ENCODE measurements at places on chromosomes 13 and 19.

GRCh38 chr19:55340784-55341147 lies 1.1 kb downstream of the KMT5C start:
- DNase-seq: no peak

DNA sequence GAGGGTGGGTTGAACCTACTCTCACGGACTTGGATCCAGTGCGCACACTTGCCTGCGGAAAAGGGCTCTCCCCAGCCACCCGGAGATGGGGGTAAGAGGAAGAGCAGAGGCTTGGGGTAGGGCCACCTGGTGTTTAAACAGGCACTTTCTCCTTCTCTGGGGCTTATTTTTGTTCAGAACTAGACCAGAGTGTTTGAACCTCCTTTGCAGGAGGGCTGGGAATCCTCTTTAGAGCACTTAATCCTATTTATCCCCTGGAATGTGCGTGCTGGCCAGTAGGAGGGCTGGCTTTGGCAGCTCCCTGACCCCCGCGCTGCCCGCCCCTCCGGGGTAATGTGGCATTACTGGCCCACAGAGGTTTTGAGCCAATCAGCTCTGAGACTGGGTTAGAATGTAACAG lies 2.0 kb downstream of the RGS9BP start:
- no peak for DNase-seq

- no peak for DNase-seq
These were observed 8.3 kb upstream of the CRX start for GRCh38 chr19:47813304-47813994.

- no peak for DNase-seq
These were observed 4.7 kb upstream of the PTGIR start for GRCh38 chr19:46629546-46630025.

DNA sequence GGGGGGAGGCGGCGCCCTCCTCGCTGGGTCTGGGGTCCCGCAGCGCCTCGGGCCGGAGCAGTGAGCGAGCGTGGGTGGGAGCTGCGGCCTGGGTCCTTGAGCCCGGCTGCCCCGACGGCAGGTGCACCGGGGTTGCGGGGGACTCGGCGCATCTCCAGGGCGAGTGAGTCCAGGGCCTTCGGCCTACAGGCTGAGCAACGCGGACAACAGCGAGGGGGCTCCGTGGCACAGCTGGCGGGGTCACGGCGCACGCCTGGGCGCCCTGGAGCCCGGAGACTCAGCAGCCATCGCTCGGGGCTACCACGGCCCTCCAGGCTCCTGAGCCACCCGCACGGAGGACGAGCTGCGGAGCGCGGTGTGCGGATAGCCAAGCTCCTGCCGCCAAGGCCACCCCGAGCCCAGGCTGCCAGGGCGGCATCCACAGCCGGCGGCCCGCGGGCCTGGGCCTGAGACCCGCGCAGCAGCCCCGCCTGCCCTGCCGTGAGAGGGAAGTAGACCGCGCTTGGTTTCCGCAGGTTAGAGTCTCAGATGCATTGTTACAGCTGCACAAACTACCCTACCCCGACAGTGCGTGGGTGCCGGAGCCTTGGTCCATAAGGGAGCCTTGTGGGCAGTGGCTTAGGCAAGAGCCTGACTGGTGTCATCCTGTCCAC lies 253.9 kb upstream of the SGCG start:
- DNase-seq: no peak

DNA sequence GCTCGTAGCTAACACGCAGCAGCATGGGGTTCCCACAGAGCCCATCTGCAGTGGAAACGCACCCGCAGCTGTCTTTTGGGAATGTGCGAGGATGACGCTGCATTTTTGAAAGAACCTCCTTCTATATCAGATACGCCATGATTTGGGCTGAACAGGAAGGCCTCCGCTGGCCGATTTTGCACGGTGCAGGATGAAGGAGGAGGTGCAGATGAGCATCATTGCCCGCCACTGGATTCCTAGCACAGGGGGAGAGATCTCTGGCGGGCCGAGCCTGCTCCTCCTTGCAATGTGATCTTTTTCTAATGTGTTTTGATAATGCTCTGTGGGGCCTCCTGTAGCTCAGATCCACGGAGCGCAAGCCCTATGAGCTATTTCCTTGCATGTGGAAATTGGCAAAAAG lies 55.5 kb downstream of the EFNB2 start:
- no peak for DNase-seq

GRCh38 chr13:49580980-49581680 lies 4.2 kb downstream of the RCBTB1 start:
- DNase-seq: no peak

- DNase-seq: no peak
These were observed 101.3 kb downstream of the GNG7 start for GRCh38 chr19:2600914-2601870.

DNA sequence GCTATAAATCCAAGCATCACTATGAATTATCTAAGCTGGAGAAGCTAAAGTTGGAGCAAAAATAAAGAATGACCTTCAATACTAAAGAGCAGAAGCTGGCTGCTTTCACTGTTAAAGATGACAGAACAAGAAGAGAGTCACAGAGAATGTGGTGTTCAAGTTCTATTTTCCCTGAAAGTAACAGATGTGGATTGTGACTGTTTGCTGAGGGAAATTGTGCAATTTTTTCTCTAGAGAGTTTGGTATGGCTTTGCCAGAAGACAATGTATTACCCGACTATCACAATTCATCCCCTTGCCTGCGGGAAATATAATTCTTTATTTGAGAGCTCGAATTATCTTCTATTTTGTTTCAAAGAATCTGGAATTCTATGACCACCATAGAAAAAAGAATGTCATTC lies 83.1 kb downstream of the TNFSF13B start:
- no peak for DNase-seq

- no peak for DNase-seq
These were observed 74.2 kb downstream of the CDK8 start for GRCh38 chr13:26327940-26328725.

DNA sequence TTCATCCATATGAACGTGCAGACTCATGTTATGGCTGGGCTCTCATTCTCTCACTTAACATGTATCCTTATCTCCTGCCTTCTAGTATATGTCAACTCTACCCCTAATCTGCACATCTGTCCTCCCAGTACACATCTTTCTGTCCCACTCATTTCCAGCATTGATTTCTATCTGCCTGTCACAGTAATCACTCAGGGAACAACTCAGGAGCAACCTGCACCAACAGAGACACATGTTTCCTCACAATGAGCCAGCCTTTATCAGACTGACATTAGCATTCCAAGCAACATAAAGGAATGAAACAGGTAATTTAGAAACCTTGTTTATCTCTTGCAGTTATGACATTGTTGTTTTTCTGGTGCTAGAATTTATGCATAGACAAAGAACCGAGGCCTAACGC lies 17.6 kb upstream of the SLC7A1 start:
- DNase-seq: no peak

DNA sequence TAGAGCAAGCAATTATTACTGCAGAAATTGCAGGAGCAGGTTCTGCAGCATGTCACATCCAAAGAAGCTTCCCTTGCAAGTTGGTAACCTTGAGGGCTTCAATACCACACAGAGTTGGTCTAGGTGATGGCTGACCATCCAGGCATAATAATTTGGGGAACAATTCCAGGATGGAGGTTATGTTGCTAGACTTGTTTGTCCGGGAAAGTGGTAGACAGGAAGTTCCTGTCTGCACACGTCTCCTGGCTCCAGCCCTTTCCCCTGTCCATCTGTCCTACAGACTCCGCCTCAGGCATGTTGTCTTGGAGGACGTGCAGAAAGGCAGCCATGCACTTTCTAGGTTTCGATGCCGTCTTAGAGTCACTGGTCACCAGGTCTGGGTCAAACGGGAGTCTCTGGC lies 26.0 kb downstream of the DPRX start:
- no peak for DNase-seq

DNA sequence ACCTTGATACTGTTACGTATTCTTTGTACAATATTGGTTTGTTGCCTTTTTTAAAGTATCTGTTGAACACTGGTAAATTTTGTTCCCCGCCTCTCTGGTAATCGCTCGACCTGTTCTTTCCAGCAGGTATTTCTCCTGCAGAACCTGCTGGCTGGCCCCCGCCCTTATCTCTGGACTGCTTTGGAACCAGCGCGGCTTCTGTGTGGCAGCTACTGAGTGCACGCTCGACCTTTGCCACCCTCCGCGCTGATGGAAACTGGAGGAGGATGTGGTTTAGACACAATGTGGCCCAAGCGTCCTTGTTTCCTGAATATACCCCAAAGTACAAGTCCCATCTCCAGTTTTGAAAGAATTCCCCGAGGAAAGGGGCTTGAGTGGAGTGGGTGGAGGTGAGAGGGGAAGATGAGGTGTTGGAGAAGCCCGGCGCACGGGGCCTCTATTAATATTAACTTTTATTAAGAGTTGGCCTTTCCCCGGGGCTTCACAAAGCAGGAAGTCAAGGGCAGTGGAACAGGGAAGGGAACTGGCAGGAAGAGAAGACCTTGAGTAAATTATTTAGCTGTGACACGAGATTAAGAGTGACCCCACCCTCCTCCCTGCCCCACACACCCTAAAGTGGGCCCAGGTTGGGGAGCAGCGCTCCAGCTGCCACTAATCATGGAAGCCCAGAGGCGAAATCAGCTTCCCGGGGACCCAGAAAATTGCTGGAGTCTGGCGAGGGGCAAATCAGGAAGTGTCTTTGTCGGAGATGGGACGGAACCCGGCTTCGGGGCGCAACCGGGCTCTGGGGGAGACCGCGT lies 16.0 kb downstream of the CDX2 start:
- DNase-seq: no peak

DNA sequence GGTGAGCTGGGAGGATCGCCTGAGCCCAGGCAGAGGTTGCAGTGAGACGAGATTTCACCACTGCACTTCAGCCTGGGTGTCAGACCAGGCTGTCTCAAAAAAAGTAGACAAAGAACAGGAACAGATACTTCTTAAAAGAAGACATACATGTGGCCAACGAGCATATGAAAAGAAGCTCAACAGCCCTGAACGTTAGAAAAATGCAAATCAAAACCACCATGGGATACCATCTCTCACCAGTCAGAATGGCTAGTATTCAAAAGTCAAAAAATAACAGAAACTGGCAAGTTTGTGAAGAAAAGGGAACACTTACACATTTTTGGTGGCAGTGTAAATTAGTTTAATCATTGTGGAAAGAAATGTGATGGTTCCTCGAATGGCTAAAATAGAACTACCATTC lies 3.0 kb upstream of the LGALS14 start:
- DNase-seq: no peak

GRCh38 chr13:19179916-19180315 lies 1.7 kb downstream of the TUBA3C start:
- no peak for DNase-seq

- DNase-seq: no peak
These were observed 1.3 kb downstream of the ALG5 start for GRCh38 chr13:36997716-36998427.

- no peak for DNase-seq
These were observed 65.1 kb downstream of the KCNRG start for GRCh38 chr13:50080203-50080910.

DNA sequence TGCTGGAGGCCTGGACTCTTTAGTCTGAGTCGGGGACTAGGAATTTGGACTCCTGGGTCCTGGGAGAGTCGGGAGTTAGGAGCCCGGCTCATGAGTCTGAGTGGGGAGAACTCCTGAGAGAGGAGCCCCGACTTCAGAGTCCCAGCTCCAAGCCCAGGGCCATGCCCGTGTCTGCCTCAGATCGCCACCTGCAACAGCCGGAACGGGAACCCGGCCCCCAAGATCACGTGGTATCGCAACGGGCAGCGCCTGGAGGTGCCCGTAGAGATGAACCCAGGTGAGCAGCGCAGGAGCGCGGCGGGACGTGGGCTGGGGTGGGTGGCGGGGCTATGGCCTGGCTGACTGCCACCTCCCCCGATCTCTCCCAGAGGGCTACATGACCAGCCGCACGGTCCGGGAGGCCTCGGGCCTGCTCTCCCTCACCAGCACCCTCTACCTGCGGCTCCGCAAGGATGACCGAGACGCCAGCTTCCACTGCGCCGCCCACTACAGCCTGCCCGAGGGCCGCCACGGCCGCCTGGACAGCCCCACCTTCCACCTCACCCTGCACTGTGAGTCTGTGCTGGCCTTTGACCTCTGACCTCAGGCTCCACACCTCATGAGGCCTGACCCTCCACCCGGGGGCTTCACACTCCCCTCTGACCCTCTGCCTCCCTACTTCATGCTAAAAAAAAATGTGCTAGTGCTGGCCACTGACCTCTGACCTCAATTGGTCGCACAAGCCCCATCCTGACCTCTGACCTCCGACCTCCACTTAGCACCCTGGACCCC lies 4.4 kb downstream of the BCAM start:
- no peak for DNase-seq

- no peak for DNase-seq
These were observed 238.6 kb downstream of the POU4F1 start for GRCh38 chr13:78364711-78365110.

- no peak for DNase-seq
These were observed 5.5 kb upstream of the KCTD4 start for GRCh38 chr13:45206340-45206739.

DNA sequence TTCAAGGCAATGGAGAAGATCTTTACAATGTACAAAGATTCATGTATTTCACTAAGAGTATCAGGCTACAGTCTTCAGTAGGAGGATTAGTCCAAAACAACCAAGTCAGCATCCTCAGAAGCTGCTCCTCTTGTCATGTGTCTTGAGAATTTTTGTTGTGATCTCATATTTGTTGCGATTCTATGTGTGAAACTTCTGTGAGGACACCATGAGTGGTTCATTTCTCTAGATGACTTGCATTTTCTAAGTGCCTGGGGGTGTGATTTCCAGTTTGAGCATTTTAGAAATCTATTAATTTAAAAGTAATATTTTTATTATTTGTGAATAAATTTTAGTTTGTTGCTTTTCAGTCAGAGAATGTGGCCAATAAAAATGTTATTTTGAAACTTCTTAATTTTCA lies 94.5 kb downstream of the RAP2A start:
- no peak for DNase-seq

DNA sequence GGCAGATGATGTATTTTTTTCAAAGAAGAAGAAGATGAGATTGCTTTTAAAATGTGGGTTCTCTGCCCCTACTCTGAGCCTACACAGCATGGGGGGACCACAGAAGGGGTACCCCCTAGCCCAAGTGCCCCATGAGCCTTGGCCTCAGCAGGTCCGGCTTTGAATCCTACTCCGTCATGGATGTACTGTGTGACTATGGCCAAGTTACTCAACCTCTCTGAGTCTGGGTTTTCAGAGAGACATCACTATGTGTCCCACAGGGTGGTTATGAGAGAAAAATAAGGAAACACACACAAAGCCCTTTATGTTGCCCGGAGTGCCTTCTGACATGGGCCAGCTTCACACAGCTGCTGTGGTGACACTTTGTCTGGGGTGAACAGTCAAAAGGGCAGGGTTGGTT lies 92.0 kb downstream of the KCTD15 start:
- DNase-seq: no peak

GRCh38 chr13:77533875-77534788 lies 1.4 kb upstream of the SCEL start:
- no peak for DNase-seq

DNA sequence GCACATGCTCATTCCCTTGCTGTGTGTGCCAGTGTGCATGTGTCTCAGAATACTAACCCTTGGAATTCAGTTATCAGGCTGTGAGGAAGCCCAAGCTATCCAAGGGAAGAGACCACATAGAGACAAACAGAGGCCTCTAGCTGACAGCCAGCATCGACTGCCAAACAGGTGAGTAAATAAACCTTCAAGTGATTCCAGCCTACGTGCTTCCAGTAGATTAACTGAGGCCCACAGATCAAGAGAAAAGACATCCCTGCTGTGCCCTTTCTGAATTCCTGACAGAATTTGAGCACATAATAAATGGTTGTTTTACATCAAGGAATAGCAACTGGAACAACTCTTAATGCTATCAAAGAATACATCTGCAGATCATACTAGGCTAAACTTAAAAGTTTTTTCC lies 17.5 kb downstream of the ZC3H13 start:
- DNase-seq: no peak

Measured in cerebellar nuclear complex (tissue), 1 donor.